Activated naive CD4-positive, alpha-beta T cell (primary cell): ENCODE measurements at places on chromosomes 12 and 14.

DNA sequence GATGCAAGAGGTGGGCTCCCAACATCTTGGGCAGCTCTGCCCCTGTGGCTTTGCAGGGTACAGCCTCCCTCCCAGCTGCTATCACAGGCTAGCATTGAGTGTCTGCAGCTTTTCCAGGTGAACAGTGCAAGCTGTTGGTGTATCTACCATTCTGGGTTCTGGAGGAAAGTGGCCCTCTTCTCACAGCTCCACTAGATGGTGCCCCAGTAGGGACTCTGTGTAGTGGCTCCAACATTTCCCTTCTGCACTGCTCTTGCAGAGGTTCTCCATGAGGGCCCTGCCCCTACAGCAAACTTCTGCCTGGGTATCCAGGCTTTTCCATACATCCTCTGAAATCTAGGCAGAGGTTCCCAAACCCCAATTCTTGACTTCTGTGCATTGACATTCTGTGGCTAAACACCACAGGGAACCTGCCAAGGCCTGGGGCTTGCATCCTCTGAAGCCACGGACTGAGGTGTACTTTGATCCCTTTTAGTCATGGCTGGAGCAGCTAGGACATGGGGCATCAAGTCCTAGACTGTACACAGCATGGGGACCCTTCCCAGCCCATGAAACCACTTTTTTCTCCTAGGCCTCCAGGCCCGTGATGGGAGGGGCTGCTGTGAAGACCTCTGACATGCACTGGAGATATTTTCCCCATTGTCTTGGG is 24.0 kb upstream of the SLC38A1 start:
- DNase-seq = no peak

GRCh38 chr12:32039347-32039746 is 67.3 kb upstream of the BICD1 start:
- DNase-seq = no peak

GRCh38 chr14:50321009-50321660 is 9.0 kb downstream of the DMAC2L start:
- DNase-seq = no peak

- no peak for DNase-seq
These were observed 35.0 kb downstream of the KRT76 start for GRCh38 chr12:52742196-52742580.

DNA sequence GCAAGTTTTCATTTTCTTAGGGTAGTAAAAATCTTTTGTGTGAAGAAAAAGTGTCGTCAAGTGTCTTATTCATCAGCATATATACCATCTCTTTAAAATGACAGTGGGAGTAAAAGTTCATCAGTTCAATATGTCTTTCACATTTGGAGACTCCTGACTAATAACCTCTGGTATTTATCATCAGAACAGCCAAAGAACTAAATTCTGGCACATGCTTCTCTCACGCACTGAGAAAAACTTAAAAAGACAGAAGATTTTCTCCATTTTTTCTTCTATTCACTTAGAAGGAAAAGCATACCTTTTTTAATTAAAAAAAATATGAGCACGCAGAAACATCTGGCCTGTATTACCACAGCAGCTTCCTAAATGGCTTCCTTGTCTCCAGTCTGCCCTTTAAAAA is 265.7 kb downstream of the AKAP6 start:
- DNase-seq = no peak

- no peak for DNase-seq
These were observed 146.7 kb downstream of the DYRK2 start for GRCh38 chr12:67795236-67795635.

GRCh38 chr12:3551976-3552725 is 61.1 kb downstream of the PRMT8 start:
- no peak for DNase-seq

GRCh38 chr14:101225157-101226152 is 321.9 kb upstream of the RTL1 start:
- no peak for DNase-seq

DNA sequence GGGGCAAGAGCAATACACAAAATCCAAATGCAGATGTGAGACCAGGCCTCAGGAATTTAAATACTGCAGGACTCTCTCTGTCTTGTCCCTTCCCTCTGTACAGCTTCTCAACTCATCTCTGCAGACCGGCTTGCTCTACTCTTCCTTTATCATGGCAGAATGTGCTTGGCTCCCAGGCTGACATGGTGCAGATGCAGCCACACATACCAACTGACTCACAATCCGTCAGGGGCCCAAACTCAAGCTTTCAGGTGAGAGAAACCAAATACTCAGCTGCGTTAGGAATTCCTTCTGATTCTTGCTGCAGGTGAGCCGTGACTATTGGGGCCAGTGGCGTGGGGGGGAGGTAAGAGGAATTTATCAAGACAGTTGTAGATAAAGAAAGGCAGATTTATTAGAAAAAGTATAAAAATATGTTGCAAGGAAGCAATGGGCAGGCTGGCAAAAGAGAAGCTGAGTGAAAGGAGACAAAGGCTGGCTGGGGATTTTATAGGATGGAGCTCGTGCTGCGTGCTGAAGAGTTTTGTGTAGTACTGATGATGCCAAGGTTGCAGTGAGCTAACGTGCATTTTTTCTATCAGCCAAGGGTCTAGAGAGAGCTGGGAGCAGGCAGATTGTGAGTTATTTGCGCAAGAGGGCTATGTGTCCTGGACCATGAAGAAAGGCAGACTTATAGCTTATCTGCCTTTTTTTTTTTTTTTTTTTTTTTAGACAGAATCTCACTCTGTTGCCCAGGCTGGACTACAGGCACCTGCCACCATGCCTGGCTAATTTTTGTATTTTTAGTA is 5.0 kb upstream of the LGALS3 start:
- DNase-seq = no peak

GRCh38 chr12:131445184-131445774 is 265.6 kb upstream of the SFSWAP start:
- no peak for DNase-seq

- DNase-seq = no peak
These were observed 34.9 kb downstream of the SYNE3 start for GRCh38 chr14:95481391-95482022.
